Stimulated activated CD8-positive, alpha-beta memory T cell treated with anti-CD3 and anti-CD28 coated beads, Interleukin-4, amount 100 ng/mL, for 1 hour (primary cell): ENCODE measurements at places on chromosomes 16 and 17.

- no peak for DNase-seq
These were observed 7.4 kb upstream of the TBX4 start for GRCh38 chr17:61444831-61445230.

- DNase-seq: no peak
These were observed 481.9 kb downstream of the SOX9 start for GRCh38 chr17:72602517-72603419.

DNA sequence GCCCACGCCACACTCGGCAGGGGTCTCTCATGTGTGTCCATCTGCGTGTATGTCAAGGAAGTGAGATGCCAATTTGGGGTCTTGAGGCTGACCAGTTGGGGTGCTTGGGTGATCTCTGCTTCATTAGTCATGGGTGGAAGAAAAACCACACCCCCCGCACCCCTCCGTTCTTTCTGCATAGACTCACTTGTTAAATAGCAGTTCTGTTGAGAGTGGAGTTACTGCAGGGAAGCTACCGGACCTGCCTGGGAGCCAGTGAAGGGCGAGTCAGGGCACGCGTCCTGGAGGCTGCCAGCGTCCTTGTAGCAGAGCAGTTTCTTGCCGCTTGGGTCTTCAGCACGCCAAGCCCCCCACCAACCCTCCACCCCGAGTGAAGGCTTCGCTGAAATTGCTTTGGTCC, 8.5 kb downstream of the SNN start:
- DNase-seq: no peak

DNA sequence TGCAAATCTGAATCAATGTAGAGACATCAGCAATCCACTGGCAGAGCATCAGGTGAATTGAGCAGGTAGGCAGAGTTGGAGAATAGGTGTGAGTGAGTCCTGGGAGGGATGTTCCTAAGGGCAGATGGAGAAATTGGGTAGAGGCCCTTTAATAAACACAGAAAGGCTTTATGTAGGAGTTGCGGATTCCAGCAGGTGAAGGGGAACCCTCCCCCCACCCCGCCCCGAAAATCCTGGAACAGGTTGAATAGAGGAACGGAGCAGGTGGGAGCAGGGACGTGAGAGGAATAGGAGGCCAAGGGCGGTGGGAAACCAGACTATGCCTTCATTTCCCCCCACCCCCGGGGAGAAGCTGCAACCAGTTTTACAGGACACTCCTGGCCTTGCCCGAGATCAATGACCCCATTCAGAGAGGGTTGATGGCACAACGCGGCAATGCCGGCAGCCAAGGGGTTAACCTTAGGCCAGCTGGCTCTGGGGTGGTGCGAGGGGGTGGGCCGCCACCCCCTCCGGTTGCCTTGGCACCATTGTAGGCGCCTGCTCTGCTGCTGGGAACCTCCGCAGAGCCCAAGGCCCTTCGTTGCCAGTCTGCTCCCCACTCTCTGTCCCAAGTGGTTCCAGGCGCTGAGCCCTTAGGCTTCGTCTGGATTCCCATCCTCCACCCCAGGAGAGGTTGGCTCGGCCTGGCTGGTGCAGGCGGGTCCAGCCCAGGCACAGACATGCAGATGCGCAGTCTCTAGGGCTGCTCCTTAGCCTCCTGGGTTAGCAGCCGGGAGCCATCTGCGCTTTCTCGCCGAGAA, 814 bp upstream of the RUNDC3A start:
- no peak for DNase-seq

DNA sequence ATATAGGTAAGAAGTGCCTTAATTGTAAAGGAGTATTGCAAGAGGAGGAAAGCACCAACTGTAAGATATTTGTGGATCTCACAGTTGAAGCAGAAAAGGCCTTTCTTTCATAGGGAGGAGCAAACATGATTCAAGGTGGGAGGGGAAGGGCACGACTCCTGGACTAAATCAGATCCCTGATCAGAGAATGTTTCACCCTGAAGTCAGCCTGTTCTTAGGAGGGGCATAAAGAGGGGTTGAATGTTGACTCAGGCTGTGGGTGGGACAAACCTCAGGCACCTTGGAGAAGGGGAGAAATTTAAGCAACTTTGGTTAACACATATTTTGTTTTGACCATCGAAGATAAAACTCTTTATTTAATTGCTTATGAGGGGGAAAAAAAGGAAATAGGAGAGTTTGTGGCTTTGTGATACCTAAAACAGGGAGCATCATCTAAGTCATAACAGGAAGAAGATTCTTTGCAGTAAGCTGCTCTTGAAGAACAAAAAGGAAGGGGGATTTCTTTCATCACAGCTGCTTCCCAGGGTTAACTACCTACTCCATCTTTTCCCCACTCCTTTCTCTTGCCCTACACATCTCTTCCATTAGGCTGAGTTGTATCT, 158.6 kb upstream of the ZNF267 start:
- DNase-seq: no peak

DNA sequence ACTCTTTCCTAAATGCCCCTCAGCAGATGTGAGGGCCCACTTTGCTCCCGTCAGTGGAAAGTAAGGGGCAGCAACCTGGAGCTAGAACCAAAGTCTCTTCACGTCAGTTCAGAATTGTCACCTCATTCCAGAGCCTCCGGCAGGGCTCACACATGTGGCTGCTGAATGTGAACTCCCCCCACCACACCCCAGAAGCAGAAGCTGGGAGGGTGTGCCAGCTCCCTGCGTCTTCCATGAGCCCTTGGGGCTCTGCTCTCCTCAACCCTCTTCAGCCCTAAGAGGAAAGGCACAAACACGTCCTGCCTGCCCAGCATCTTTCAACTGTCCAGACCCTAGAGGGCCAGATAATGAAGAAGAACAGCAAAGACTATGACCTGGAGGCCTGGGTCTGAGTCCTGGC, 105.3 kb downstream of the SALL1 start:
- DNase-seq: no peak

- no peak for DNase-seq
These were observed 33.0 kb downstream of the NGFR start for GRCh38 chr17:49527927-49528651.

- DNase-seq: no peak
These were observed 751 bp downstream of the DCAF7 start for GRCh38 chr17:63550817-63551639.

DNA sequence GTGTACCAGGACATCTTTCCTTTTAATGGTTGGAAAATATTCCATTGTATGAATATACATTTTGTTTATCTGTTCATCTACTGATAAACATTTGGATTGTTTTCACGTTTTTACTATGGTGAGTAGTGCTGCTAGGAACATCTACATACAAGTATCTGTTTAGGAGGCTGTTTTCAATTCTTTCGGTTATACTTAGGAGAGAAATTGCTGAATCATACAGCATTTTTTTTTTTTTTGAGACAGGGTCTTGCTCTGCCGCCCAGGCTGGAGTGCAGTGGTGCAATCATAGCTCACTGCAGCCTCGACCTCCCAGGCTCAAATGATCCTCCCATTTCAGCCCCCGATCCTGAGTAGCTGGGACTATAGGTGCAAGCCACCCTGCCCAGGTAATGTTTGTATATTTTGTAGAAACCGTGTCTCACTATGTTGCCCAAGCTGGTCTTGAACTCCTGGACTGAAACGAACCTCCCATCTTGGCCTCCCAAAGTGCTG, 122.9 kb downstream of the CRLF3 start:
- DNase-seq: no peak

DNA sequence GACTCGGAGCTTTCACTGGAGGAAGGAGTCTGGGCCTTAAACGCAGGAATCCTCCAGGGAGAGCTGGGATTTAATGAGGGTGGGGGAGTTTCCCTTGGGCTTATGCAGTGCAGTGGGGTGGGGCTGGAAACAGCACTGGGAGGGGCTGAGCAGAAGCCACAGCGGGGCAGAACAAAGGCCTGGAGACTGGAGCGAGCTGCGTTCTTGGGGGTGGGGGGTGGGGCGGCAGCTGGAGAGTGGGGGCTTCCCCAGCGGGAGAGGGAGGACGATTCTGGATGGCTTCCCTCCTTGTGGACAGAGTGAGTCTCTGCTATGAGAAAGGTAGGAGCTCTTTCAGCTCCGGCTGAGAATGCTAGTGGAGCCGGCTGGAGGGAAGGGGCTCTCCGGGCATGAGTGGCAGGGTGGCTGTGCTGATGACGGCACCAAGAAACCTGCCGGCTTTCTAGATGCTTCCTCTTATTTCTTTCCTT, 406.0 kb downstream of the SEC14L1 start:
- DNase-seq: no peak

- peak; percentile 25 for DNase-seq
These were observed 21.6 kb downstream of the POLR3E start for GRCh38 chr16:22318690-22319358.

DNA sequence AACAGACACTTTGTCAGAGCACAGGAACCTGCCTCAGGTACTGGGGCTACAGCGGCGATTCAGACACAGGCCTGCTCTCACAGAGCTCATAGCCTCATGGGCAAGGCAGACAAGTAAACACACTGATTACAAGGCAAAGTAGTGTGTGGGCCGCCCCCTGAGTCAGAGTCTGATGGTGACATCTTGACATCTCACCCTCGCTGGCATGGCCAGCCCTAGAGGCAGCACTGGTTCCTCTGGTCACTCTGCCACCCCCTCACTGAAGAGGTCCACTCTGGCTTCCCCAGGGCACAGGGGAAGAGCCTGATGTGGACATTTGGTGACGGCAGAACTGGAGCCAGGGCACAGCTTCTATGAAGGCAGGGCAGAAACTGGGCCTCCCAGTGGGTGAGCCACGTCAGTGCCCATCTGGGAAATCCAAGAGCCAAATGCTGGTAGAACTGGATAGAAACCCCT, 32.9 kb upstream of the TOB1 start:
- no peak for DNase-seq

DNA sequence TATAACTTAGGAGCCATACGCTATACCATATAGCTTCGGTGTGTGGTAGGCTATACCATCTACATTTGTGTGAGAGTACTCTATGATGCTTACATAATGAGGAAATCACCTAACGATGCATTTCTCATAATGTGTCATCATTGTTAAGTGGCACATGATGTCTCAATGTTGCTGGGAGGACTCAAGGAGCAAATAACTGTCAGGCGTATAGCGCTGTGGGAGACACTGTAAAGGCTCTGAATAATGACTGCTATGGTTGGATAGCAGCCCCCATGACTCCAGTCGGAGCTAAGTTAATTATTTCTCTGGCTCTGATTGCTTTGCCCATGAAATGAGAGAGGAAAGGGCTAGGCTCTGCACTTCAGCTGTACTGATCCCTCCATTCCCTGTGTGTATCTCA, 197.2 kb downstream of the RGS9 start:
- DNase-seq: no peak

DNA sequence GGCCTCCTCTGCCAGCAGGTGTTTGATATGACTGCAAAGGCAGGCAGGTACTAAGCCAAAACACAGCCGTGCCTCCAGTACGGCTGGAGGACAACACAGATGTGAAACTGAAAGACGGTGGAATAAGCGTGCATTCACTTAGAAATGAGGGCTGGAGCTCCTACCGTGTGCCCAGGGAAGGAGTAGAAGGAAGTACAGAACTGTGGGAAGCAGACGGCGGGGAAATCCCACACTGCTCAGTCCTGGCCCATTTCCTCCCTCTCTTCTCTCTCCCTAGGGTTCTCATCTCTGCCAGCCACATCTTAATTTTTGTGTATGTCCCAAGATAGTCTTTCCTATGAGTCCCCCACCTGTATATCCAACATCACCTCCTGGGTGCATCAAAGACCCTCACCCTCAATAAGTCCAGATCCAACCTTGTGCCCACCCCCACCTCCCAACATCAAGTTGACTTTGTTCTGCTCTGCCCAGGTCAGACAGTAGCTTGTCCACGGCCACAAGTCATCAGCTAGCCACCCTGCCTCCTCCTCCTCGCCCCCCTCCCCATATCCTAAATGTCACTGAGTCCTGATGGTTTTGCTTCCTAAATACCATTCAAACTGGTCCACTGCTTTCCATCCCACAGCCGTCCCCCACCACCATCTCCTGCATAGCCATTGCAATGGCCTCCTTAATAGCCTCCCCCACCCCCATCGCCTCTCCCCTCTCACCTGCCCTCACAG, 77.1 kb upstream of the RPL38 start:
- DNase-seq: no peak

DNA sequence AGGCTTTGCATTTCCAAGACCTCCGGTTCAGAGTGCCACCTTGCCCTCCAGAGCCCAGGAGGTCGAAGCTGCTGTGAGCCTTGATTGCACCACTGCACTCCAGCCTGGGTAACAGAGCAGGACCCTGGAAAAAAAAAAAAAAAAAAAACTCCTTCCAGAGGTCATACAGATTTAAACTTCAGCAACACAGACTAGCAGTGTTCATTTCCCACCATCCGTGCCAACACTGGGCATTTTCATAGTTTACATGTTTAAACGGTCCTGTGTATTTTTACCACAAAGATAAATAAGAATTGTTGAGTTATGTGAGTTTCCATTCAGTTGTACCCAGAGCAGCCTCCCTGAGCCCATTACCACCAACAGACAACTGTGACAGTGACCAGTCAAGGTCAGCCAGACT, 50.4 kb downstream of the ZDHHC7 start:
- no peak for DNase-seq

DNA sequence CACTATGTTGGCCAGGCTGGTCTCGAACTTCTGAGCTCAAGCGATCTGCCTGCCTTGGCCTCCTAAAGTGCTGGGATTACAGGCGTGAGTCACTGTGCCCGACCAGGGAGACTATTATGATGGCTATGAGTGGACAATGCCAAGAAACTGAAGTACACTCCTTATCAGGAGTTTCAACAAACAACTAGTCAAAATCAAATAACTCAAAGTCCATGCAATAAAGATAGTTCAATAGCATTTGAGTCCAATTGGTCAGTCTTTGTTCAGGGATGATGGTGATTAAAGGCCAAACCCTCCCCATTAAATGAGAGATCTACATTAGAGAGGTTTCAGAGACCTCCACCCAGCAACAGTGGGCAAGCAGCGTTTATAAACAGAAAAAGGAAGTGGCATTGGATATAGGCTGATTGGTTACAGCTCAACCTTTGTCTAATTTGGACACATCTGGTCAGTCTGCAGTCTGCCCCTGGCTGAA, 8.0 kb downstream of the CHST5 start:
- no peak for DNase-seq

DNA sequence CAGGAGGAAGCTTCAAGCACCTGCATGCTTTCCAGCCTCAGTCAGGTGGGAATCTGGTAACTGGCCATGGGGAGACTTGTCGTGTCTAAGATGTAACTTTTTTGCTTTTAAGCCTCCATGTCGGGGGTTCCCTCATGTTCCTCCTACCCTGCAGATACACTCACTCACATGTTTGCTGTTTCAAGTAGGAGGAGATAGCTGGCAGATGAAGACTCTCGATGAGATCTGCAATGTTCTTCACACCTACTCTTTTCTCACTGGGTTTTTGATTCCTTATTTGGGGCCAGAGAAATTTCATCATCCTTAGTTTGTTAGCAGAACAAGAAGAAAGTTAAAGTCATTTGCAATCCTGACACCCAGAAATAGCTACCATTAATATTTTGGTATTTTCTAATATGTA, 24.7 kb downstream of the UTP4 start:
- DNase-seq: no peak

- no peak for DNase-seq
These were observed 277.8 kb downstream of the SEC14L1 start for GRCh38 chr17:77418609-77419008.
